ENCODE measurements at places on chromosomes 5 and 9. TPM values are rescaled to one million over a fixed set of nuclear protein-coding genes. Genes with fewer than 3 reads are reported as not detected.

DNA sequence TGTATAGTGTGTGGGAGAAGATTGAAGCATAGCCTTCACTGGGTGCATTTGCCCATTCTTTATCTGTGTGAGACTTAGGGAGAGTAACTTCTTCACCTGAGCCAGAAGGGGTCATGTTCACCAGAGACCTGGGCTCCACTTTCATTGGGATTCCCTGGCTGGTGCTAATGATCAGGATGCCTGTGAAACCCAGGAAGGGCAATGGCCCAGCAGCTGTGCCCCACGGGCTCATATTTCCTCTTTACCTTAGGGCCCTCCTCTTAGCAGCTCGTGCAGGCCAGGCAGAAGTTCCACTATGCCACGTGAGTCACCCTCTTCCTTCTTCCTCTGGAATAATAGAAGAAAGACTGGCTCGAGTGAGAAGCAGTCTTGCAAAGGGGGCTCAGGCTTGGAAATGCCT is 5.0 kb downstream of the PPARGC1B start:
- DNase-seq, result peak; percentile 41

- DNase-seq, result no peak
Measured at GRCh38 chr5:174204535-174205313, 159.2 kb downstream of the NSG2 start.

Gene TRPM3
- total RNA-seq, result 1.3 TPM

Gene SHISAL2B
- total RNA-seq, result not detected

All from ureter (tissue), 1 donor.